ENCODE measurements at places on chromosomes 1 and 21.

- DNase-seq: no peak
Measured at GRCh38 chr1:227917081-227917950, 30.4 kb downstream of the WNT9A start.

DNA sequence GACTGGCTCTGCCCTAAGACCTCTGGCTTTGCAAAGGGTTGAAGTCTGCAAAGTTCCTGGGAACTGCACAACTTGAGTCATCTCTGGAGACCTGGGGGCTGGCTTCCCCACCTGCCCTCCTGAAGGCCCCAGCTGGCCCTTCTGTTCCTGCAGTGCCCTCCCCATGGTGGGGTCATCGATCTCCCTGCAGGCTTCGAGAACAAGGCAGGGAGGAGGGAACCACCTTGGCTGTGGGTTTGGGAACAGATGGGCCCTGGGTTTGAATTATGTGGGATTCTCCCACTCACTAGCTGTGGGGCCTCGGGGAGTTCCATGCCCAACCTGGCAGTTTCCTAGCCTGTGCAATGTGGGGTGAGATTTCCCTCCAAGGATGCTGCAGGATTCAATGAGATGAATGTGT is 310.2 kb downstream of the PTPRU start:
- no peak for DNase-seq

- no peak for DNase-seq
Measured at GRCh38 chr21:37294679-37295078, 27.5 kb upstream of the VPS26C start.

DNA sequence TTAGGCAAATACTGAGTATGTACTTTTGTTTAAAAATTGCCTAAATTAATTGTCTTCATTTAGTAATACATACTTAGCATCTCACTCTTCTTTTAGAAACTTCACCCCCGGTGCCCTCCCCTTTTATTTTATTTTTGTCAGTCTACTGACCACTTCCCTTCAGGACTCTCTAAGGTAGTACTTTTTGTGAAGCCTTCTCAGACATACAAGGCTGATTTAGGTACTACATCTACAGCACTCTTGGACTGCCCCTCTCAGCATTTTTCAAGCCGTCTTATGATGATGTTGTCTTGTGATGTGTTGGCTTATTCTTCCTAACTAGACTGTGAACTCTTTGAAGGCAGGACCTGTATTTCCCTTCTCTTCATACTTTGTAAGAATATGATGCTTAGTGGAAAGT is 24.7 kb downstream of the RPS6KC1 start:
- no peak for DNase-seq

GRCh38 chr1:175708787-175709186 is 34.6 kb downstream of the TNR start:
- DNase-seq: no peak

DNA sequence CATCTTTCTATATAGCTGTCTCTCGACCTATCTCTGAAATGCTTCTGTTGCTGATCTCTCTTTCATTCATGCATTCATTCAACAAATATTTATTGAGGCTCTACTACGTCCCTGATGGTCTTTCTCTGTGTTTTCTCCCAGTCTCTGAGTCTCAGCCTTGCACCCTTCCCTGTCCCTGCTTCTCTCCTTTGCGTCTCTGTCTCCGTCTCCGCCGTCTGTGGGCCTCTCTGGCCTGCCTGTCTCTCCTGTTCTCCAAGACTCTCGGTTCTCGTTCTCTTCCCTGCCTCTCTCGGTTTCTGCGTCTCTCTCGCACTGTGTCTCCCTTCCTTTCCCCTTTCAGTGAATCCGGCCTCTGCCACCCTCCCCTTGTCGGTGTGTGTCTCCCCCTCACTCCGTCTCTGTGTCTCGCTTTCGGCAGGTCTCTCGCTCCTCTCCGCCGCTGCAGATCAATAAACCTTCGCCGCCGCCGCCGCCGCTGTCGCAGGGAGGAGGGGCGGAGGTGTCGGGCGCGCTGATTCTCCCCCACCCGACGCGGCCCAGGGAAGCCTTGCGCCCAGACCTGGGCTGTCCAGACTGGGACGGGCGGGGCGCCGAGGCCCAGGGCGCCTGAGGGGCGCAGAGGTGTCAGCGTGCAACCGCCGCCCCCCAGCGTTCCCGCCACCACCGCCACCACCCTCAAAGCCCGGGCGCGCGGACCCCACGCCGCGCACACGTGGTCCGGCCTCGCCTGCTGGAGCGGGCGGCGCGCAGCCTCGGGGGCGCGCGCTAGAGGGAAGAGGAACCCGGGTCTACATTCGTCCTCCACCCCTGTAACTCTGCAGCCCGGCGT is 3.0 kb downstream of the EFNA3 start:
- peak; percentile 25 for DNase-seq

DNA sequence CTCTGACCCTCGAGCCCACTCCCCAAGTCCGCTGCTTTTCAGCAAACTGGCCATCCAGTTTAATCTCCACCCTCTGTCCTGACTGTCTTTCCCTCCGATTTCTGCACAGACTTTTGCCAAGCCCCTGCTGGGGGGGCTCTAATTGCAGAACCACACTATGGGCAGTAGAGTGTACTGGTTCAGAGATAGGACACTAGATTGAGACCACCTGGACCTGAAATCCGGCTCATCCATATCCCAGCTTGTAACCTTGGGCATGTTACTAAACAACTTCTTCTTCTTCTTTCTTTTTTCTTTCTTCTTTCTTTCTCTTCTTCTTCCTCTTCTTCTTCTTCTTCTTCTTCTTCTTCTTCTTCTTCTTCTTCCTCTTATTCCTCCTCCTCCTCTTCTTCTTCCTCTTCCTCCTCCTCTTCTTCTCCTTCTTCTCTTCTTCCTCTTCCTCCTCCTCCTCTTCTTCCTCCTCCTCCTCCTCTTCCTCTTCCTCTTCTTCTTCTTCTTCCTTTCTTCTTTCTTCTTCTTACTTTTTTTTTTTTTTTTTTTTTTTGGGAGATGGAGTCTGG is 7.7 kb downstream of the LRRC71 start:
- no peak for DNase-seq

GRCh38 chr1:198809247-198809646 is 170.4 kb downstream of the PTPRC start:
- DNase-seq: no peak

DNA sequence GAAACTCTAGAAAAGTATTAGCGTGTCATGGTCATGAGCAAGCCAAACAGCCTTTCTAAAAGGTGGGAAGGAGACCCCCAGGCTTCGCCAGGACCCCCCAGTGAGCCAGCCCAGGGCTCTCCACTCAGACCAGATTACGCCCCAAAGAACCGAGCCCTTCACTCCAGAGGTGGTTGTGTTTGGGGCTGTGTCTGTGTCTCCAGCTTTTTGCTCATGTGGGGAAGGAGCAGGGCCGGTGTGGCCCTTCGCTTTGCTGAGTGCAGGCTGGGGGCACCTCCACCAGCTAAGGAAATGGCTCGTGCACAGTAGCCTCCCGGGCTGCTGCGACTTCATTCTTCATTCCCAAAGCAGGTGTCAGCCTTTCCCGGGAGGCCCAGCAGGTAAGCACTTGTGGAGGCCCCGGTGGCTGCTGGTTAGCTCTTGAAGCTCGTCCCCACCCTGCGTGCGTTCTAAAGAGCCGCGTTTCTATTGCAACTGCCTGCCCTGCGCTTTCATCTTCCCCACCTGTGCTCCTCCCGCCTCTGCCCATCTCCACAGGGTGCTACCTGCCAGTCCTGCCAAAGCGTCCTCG is 531 bp downstream of the TSPEAR start:
- DNase-seq: no peak

DNA sequence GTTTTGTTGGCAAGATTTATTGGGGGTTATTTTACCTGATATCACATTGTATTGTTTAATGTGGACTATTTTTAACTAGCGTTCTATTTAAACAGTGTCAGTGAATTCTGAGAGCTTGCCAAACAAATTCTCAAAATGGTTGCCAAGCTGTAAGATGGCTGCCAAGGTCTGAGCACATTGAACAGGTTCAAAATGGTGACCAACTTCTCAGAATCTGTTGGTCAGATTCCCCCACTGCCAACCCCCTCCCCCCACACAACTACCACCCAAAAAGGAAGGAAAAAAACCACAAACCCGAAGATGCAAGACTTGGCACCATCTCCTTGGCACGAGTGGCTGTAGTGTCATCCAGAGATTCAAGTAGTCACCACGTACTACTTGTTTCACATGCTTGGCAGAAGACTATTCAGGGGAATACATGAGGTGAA is 159.1 kb downstream of the NFIA start:
- DNase-seq: no peak

- DNase-seq: no peak
Measured at GRCh38 chr1:177274687-177275211, 104.0 kb downstream of the BRINP2 start.

DNA sequence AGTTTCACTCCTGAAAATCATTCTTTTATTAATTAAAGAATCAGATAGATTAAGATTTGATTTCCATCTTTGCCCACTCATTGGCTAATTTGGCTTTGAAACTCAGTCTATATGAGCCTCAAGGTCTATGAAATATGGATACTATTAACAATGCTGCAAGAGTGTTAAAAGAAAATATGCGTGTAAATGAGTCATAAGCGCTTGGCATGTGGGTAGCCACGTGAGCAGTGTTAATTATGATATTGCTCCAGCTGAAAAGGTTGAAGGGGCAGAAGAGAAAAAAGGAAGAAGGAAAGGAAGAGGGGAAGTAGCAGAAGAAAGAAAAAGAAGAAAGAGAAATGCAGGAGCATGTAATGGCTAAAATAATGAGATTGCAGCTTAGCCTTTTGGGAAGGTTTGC is 151.4 kb downstream of the CHRM3 start:
- no peak for DNase-seq

- DNase-seq: no peak
Measured at GRCh38 chr1:46622344-46622743, 5.7 kb upstream of the MOB3C start.

- DNase-seq: no peak
Measured at GRCh38 chr1:91523482-91523881, 22.8 kb downstream of the CDC7 start.

DNA sequence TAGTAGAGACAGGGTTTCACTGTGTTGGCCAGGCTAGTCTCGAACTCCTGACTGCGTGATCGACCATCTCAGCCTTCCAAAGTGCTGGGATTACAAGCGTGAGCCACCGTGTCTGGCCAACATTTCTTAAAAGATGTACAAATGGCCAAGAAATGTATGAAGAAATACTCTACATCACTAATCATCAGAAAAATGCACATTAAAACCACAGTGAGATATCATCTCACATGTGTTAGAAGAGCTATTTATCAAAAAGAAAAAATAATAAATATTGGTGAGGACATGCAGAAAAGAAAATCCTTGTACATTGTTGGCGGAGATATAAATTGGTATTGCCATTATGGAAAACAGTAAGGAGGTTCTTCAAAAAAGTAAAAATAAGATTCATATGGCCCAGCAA is 33.6 kb upstream of the TNFSF18 start:
- DNase-seq: no peak

DNA sequence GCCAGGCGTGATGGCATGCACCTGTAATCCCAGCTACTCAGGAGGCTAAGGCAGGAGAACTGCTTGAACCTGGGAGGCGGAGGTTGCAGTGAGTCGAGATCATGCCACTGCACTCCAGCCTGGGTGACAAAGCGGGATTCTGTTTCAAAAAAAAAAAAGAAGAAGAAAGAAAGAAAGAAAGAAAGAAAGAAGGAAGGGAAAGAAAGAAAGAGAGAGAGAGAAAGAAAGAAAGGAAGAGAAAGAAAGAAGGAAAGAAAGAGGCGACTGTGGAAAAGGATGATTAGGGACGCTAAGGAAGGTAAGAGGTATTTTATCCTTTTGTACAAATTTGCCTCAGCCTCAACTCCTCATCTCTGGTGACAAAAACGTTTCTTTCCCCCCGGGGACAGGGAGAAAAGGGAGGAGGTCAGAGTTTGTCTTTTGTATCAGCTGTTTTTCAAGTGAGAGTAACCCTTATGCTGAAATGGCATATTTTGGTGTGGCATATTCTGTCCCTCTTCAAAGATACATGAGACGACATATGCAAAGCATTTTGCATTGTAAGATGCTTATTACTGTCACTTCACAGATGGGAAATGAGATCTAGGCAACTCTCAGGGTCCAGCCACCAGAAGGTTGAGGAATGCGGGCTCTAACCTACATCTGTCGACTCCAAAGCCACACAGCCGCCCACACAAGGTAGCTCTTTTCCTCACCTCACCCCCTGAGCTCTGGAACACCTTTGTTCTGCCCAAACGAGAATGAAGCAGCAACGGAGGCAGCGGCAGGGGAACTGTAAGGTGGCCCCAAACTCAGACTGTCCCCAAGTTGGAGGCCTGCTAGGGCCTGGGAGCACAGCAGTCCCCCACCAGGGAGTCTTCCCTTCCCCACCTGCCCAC is 38.0 kb downstream of the NUAK2 start:
- DNase-seq: no peak
